Naive thymus-derived CD8-positive, alpha-beta T cell (primary cell): ENCODE measurements at places on chromosomes 6 and 20.

GRCh38 chr6:21163110-21163837 lies 430.3 kb upstream of the SOX4 start:
- H3K4me1 ChIP-seq: peaks cover 14% of the 10 kb centered on the region
- no peak overlapping the region for H3K27ac ChIP-seq
- H3K36me3 ChIP-seq: peaks cover 4% of the 10 kb centered on the region
- DNase-seq: no peak
- no peaks in the 10 kb centered on the region for H3K27me3 ChIP-seq

- H3K4me3 ChIP-seq: no peak overlapping the region
- H3K36me3 ChIP-seq: peaks cover 6% of the 10 kb centered on the region
- no peak overlapping the region for H3K27ac ChIP-seq
- peaks cover 2% of the 10 kb centered on the region for H3K27me3 ChIP-seq
- no peak for DNase-seq
- H3K4me1 ChIP-seq: no peaks in the 10 kb centered on the region
Observed at GRCh38 chr20:33964441-33964840, 29.3 kb upstream of the RALY start.

DNA sequence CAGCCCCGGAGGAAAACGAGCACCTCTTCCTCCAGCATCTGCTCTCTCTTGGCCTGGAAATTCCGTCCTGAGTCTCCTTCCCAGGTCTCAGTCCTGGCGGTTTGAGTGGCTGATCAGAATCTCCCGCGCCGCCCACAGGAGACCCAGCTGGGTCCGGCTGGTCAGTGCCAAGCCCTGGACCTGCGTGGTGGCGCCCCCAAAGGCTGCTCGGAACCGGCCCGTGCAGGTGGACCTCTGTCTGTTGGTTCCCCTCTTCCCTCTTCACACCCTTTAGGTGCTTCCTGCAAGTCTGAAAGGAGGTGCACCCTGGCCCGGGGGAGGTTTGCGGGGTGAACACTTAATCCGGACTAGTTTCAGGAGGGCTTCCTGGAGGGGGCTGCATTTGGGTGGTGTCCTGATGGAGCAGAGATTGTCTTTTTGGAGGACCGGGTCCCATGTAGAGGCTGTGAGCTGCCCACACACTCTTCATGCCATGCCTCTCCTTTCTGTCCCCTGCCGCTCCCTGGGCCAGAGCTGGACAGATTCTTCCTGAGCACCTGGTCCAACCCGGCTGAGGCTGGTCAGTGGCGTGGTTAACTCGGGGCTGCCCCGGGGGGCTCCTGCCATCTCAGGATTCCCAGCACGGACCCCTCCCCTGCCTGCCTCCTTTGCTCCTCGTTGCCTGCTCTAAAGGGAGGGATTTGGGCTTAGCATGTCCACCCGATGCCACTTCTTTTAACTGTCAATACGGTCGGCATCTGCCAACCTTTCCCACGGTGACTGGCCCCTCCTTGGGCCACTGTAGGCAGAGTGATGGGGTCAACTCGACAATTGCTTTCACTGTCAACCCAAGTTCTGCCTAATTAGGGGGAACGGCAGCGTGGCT lies 16.5 kb upstream of the BHLHE23 start:
- H3K36me3 ChIP-seq: no peaks in the 10 kb centered on the region
- H3K27ac ChIP-seq: no peak overlapping the region
- H3K4me3 ChIP-seq: no peak overlapping the region
- H3K4me1 ChIP-seq: peaks cover 7% of the 10 kb centered on the region
- no peak for DNase-seq

DNA sequence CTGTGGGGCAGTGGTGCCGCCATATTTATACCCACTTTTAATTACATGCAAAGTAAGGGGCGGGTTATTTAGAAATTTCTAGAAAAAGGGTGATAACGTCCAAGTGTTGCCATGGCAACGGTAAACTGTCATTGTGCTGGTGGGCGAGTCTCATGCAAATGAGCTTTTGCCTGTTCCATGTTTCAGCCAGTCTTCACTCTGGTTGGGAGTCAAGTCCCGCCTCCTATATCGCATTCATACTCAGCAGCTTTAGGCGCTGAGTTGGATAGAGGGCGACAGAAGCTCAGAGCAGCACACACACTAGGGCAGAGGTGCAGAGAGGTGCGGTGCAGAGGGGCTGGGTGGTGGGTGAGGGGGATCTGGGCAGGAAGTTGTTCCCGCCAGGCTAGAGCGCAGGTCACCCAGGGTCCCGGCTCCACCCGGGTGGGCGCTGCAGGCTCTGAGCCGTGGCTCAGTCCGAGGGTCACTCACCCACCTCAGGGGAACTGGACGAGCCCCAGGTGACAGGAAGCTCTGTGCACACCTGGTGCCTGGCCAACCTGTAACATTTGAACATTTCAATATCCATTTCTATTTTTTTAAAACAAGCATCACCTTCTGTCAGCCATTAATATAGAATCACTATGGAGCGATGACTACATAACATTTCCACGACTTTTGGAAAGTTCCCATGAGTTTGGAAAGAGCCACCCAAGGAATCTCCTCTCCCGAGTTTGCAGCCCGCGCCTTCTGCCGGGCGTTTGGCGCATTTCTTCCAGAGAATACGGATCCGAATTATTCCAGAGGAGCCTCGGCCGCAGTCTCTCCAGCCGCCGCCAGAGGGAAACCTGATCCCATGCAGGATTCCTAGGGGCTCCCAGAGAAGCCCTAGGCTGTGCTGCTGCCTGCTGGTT lies 89.1 kb upstream of the PHACTR3 start:
- H3K36me3 ChIP-seq: no peaks in the 10 kb centered on the region
- DNase-seq: no peak
- peaks cover 36% of the 10 kb centered on the region for H3K27me3 ChIP-seq
- no peak overlapping the region for H3K27ac ChIP-seq

DNA sequence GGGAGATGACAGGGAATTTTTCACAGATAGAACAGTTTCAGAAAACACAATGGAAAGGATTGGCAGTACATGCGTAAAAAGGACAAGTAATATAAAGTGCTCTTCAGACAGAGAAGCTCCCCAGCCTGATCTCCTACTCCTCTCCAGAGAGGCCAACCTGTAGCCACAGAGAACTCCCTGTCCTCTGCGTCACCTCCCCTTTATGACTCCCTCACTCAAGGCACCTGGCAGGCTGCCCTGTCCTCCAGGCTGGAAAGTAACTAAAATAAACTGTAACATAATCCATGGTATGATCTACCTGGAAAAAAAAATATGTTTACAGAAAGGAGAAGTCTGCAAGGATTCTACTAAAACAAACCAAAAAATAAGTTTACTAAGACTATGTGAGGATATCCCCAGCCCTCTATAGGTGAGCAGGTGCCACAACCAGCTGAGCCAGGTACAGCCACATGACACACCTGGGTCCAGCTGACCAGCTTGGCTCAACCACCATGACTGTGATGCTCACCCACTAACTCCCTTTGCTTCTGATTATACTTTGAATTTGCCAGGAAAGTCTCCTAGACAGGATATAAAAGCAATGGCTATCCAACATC lies 29.2 kb downstream of the MBOAT1 start:
- no peaks in the 10 kb centered on the region for H3K4me1 ChIP-seq
- H3K36me3 ChIP-seq: no peaks in the 10 kb centered on the region
- no peaks in the 10 kb centered on the region for H3K27me3 ChIP-seq
- H3K4me3 ChIP-seq: no peak overlapping the region
- DNase-seq: no peak
- H3K27ac ChIP-seq: no peak overlapping the region

- DNase-seq: no peak
- H3K4me1 ChIP-seq: no peaks in the 10 kb centered on the region
- H3K27ac ChIP-seq: no peak overlapping the region
- no peak overlapping the region for H3K4me3 ChIP-seq
- H3K27me3 ChIP-seq: no peaks in the 10 kb centered on the region
Observed at GRCh38 chr20:18388860-18389259, 78.0 kb downstream of the DZANK1 start.

DNA sequence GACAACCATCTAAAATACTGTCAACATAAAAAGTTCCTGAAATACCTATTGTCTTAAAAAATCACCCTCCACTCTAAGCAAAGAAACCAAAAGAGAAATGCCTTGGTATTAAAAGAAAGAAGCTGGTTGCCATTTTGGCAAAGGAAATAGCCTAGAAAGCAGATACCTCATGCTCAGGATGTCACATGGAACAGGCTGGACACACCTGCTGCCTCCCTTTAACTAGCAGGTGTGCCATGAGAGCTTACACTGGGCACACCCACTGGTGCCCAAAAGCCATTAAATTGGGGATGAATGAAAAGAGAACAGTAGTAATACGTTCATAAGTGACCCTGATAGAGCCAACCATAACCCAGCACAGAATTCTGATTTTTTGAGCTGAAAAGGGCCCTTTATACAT lies 1.5 kb downstream of the SLC23A2 start:
- no peaks in the 10 kb centered on the region for H3K27me3 ChIP-seq
- H3K4me3 ChIP-seq: peak overlapping the region; percentile 88
- no peak for DNase-seq
- peaks cover 52% of the 10 kb centered on the region for H3K4me1 ChIP-seq
- no peaks in the 10 kb centered on the region for H3K36me3 ChIP-seq

GRCh38 chr6:31713991-31714684 lies 1.0 kb upstream of the LY6G6D start:
- H3K4me3 ChIP-seq: no peak overlapping the region
- no peak for DNase-seq
- H3K27ac ChIP-seq: peak overlapping the region; percentile 51
- H3K4me1 ChIP-seq: peaks cover 18% of the 10 kb centered on the region
- no peaks in the 10 kb centered on the region for H3K36me3 ChIP-seq
- no peaks in the 10 kb centered on the region for H3K27me3 ChIP-seq

- H3K4me1 ChIP-seq: peaks cover 37% of the 10 kb centered on the region
- DNase-seq: no peak
- H3K4me3 ChIP-seq: peak overlapping the region; percentile 52
- H3K27me3 ChIP-seq: peaks cover 38% of the 10 kb centered on the region
- peaks cover 2% of the 10 kb centered on the region for H3K36me3 ChIP-seq
Observed at GRCh38 chr6:1312473-1313367, 822 bp downstream of the FOXQ1 start.

GRCh38 chr20:15176929-15177328 lies 839.5 kb upstream of the FLRT3 start:
- no peaks in the 10 kb centered on the region for H3K27me3 ChIP-seq
- no peak overlapping the region for H3K27ac ChIP-seq
- no peaks in the 10 kb centered on the region for H3K4me1 ChIP-seq
- no peak for DNase-seq

DNA sequence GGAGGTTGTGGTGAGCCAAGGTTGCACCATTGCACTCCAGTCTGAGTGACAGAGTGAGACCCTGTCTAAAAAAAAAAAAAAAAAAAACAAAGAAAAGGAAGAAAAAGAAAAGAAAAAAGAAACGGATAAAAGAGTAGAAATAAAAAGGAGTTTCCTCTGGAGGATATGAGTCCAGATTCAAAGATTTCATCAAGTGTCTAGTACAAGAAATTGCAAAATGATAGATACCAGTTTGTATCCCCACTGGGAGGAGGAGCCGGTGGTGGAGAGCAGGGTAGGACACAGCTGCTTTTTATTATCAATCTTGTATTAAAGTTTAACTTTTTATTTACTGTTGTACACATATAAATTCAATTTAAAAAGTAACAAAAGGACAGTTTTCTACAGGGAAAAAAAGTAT lies 113.9 kb downstream of the BMP7 start:
- H3K27me3 ChIP-seq: peaks cover 4% of the 10 kb centered on the region
- H3K4me1 ChIP-seq: no peaks in the 10 kb centered on the region
- DNase-seq: no peak
- H3K36me3 ChIP-seq: no peaks in the 10 kb centered on the region
- H3K4me3 ChIP-seq: no peak overlapping the region
- no peak overlapping the region for H3K27ac ChIP-seq

GRCh38 chr6:4814212-4814611 lies 38.0 kb downstream of the CDYL start:
- no peak for DNase-seq
- peaks cover 77% of the 10 kb centered on the region for H3K4me1 ChIP-seq
- peak overlapping the region; percentile 47 for H3K4me3 ChIP-seq
- no peaks in the 10 kb centered on the region for H3K27me3 ChIP-seq
- H3K27ac ChIP-seq: no peak overlapping the region

DNA sequence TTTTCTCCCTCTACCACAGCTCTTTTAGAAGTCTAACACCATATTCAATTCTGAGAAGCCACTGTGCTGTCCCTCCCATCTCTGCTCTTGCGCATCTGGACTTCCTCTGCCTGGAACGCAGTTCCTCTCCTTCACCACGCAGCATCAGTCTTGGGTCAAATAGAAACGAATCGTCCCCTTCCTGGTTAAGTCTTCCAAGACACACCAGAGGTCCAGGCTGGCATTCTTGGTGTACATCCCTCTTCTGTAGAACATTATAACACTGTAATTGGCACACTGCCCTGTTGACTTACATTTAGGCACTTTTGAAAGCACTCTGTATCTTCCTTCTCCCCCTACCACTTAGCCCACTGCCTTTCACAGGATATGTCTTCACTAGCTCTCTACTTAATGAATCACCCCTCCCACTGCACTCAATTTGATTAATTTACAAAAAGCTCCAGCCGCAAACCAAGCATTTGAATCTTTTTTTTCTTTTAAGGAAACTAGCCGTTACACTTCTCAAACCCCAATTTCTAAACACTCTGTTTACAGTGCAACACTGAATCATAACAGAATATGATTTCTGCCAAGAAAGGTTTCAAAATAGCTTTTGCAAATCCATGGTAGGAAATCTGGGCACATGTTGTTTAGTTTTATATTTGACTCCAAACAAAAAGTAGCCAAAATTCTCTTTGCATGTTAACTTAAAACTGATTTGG lies 140.8 kb upstream of the CARMIL1 start:
- H3K4me1 ChIP-seq: peaks cover 36% of the 10 kb centered on the region
- peak; percentile 69 for DNase-seq
- no peaks in the 10 kb centered on the region for H3K27me3 ChIP-seq
- peaks cover 2% of the 10 kb centered on the region for H3K36me3 ChIP-seq
- peak overlapping the region; percentile 92 for H3K4me3 ChIP-seq
- peak overlapping the region; percentile 93 for H3K27ac ChIP-seq

DNA sequence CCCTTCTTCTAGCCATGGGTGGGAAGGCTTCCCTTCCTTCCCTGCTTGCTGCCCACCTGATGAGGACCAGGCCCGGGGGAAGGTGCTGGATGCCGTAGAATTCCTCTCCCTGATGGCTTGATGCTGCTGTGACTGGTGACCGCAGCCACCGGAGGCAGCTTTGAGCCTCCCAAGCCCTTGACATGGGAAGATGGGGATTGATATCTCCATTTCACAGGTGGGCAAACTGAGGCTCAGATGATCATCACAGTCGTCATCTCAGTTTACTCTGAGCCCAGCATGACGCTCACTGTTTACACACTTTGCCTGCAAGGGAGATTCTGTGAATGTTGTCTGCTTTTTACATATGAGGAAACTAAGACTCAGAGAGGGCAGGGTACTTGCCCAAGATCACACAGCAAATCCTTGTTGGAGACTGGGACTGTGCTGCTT lies 43.9 kb downstream of the SRC start:
- no peak overlapping the region for H3K27ac ChIP-seq
- H3K4me1 ChIP-seq: peaks cover 3% of the 10 kb centered on the region
- no peak overlapping the region for H3K4me3 ChIP-seq
- no peaks in the 10 kb centered on the region for H3K27me3 ChIP-seq
